Thoracic aorta (tissue), 2 donors: ENCODE measurements at places on chromosomes 5 and 9.

GRCh38 chr9:34341659-34342295 lies 12.4 kb downstream of the NUDT2 start:
- DNase-seq: no peak

DNA sequence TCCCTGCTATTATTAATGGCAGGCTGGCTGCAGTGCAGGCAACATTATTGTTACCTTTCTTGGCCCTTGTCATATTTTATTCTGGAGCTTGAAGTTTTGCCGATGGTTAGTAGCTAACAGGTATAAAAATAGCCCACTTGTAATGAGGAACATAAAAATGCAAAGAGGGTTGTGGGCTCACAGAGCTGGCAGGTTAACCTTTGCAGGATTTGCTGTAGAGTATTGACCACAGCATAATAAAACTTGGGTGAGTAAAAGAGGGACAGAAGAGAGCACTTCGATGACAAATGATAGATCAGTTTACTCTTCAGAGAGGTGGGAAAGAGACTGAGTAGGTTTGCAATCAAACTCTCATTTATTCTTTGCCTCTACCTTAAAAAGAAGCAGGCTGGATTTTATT lies 49.7 kb upstream of the SGCD start:
- no peak for DNase-seq

GRCh38 chr9:74666625-74667316 lies 169.6 kb downstream of the RORB start:
- DNase-seq: no peak

DNA sequence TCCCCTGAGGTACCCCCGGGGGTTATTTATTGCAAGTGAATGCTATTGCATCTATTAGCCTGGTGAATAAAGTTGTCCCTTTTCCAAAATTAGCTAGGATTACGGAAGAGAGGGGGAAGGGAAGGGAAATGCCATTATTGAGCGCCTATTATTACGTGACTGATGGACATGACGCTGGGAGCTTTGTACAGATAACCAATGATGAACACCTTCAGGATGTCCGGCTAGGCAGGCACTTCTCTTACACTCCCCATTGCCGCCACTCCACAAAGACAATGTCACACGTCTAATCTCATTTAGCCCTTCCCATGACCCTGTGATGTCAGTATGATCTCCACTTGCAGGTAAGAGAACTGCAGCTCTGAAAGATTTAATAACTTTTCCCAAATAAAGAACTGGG lies 9.4 kb downstream of the GABRP start:
- DNase-seq: no peak

GRCh38 chr9:129247285-129248153 lies 69.5 kb upstream of the IER5L start:
- DNase-seq: no peak

- DNase-seq: no peak
Observed at GRCh38 chr9:36728651-36729520, 156.2 kb downstream of the MELK start.

DNA sequence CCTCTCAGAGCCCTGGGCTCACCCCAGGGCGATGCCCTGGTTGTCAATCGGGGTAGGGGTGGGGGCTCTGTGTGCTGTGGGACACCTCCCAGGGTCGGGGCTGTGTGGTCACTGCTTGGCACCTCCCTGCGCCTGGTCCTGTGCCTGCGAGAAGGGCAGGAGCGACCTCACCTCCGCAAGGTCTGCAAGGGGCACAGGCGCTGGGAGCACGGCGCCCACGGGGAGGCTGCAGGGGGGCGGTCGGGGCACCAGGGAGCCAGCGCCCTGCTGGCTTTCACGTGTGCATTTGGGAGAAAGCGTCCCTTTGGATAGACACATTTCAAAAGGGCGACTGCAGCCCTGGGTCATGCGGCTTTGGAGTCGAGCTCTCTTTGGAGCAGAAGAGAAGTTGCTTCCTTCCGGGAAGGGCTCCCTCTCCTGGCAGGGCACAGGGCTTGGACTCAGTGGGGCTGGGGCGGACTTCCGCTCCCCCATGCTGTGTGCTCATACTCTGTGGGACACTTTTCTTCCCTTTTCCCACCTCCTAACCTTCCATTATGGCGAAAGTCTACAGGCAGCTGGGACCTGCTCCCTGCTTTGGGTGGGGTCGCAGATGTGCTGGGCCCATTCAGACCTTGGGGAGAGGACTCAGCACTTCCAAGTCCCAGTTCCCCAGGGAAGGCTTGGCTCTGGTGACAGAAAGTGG lies 52.9 kb upstream of the SLC28A3 start:
- no peak for DNase-seq

DNA sequence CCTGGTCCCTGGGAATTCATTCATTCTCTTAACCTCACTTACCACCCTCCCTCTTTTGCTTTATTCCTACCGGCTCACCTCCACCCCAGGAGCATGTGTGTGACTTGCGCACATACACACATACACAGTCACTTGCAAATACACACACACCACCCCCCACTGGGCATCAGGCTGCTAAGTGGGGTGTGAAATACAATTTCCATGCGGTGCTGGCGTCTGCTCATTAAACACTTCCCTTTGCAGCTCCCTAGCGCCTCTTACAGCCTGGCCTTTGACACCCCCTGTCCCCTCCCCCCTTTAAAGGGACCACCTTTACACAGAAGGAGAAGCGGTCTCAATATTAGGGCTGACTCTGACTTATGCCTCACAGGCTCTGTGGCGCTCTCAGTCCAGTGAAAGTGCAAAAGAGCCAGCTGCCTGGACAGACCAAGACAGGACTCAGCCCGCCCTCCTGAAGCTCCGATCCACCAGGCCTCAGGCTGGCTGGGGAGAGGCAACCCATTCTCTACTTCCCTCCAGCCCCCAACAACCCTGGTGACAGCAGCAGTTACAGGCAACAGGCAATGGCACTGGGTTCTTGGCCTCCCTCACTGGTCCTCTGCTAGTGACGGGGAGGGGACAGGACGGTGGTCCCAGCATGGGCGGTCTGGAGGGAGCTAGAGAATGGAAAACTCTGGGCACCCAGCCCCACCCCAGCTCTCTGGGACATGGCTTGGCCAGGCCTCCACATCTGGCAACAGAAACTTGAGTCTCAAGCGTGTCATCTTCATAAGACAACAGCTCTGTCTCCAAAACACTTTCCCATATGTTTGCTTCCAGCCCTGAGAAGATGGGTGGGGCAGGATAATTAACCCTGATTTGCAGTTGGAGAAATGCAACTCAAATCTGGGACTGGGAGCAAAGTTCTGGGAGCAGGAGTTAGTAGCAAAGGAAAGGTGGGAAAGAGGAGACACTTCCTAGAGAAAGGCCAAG lies 12.0 kb downstream of the ENHO start:
- DNase-seq: no peak

DNA sequence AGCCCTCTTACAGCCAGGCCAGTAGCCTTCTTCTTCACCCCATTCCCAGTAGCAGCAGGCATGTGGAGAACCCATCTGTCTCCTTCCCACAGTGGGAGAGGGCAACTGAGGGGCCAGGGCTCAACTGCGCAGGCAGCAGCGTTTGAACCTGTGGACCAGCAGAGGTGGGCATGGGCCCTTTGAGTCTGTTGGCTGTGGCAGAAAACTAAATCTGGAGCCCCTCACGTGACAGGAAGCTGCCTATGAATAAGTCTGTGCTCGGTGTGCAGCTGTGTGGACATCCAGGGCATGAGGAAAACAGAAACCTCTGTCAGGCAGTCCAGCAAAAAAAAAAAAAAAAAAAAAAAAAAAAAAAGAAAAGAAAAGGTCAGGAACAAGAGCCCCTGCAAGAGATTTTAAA lies 189.2 kb upstream of the NR3C1 start:
- DNase-seq: no peak

GRCh38 chr5:9347541-9348295 lies 198.2 kb downstream of the SEMA5A start:
- no peak for DNase-seq

GRCh38 chr9:111348821-111349271 lies 18.8 kb upstream of the OR2K2 start:
- no peak for DNase-seq
